ENCODE measurements at places on chromosomes 5 and 9. TPM values are rescaled to one million over a fixed set of nuclear protein-coding genes. Genes with fewer than 3 reads are reported as not detected.

The C5orf46 gene
- polyA plus RNA-seq: not detected

The FOXD4L5 gene
- polyA plus RNA-seq: not detected

The MPDZ gene
- 14.6 TPM for polyA plus RNA-seq

The ACSL6 gene
- polyA plus RNA-seq: 3.4 TPM

The ZNF367 gene
- polyA plus RNA-seq: 2.0 TPM

The STING1 gene
- polyA plus RNA-seq: 1.2 TPM

The ADGRD2 gene
- 1.2 TPM for polyA plus RNA-seq

DNA sequence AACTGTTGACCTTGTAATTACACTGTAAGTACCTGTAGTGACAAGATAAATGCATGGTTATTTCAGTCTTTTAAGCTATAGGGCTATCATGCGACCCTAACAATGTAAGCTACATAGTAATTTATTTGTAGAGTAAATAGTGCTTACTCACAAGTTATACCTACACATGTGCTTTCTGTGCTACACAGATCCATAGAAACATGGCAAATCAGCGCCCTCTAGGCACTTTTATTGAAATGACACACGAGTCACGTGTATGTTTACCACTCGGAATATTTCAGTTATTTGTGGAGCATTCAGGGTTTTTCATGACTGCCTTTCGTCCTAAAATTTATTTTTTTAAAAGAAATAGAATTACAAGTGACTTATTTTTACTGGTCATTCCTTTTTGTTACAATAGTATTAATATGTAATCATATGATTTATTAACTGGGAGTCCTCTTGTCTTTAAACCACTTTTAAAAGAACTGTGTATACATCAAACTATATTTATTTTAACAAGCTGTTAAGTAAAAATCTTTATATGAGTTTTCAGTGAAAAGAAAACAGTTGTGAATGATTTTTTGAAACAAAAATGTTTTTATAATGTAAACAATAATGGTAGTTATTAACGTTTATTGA, 1242.3 kb upstream of the WWC1 start:
- no peaks in the 10 kb centered on the region for H3K27me3 ChIP-seq
- no peak overlapping the region for H3K4me3 ChIP-seq
- no peak for DNase-seq
- no peaks in the 10 kb centered on the region for H3K36me3 ChIP-seq

- no peak overlapping the region for H3K4me3 ChIP-seq
- DNase-seq: no peak
- H3K36me3 ChIP-seq: no peaks in the 10 kb centered on the region
- no peaks in the 10 kb centered on the region for H3K27me3 ChIP-seq
- H3K27ac ChIP-seq: no peak overlapping the region
- peaks cover 3% of the 10 kb centered on the region for H3K4me1 ChIP-seq
Observed at GRCh38 chr9:109889456-109889855, 109.5 kb downstream of the PALM2AKAP2 start.

DNA sequence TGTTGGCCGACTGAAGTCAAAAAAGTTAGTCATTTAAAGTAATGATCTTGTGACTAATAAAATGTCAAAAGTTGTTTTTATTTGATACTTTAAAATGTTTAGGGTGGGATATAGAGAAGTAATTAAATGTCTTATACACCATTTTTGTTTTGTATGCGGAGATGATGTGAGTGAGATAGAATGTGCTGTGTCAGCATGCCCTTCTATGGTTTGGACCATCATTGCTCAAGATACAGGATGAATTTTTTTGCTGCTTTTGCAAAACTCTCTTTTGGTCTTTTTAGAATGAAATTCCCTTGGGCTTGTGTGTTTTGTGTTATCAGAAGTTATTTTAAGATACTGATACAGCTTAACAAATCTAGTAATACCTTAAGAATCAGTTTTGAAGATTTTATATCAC, 12.5 kb downstream of the SRFBP1 start:
- H3K4me3 ChIP-seq: no peak overlapping the region
- H3K36me3 ChIP-seq: no peaks in the 10 kb centered on the region
- H3K27ac ChIP-seq: no peak overlapping the region

GRCh38 chr9:136754626-136755301, 3.3 kb downstream of the LCN8 start:
- no peak overlapping the region for H3K27ac ChIP-seq
- no peaks in the 10 kb centered on the region for H3K4me1 ChIP-seq
- H3K4me3 ChIP-seq: no peak overlapping the region

- no peak overlapping the region for H3K27ac ChIP-seq
- DNase-seq: no peak
- peaks cover 3% of the 10 kb centered on the region for H3K4me1 ChIP-seq
- H3K36me3 ChIP-seq: no peaks in the 10 kb centered on the region
Observed at GRCh38 chr5:74325866-74326265, 314.7 kb downstream of the ENC1 start.

GRCh38 chr9:122536134-122536533, 9.0 kb upstream of the OR1N1 start:
- H3K27me3 ChIP-seq: no peaks in the 10 kb centered on the region
- no peaks in the 10 kb centered on the region for H3K36me3 ChIP-seq
- H3K4me3 ChIP-seq: no peak overlapping the region
- no peak for DNase-seq
- no peak overlapping the region for H3K27ac ChIP-seq

Measured in H1 (cell line).